Activated CD4-positive, alpha-beta memory T cell treated with anti-CD3 and anti-CD28 coated beads for 36 hours (primary cell): ENCODE measurements at places on chromosomes 5 and 9. TPM values are rescaled to one million over a fixed set of nuclear protein-coding genes. Genes with fewer than 3 reads are reported as not detected.

Gene PCDHB7
- total RNA-seq = not detected

Gene PTGES2
- total RNA-seq = 43.6 TPM

Gene FOXD4L4
- total RNA-seq = not detected

Gene SLC45A2
- not detected for total RNA-seq

Gene MELK
- 68.4 TPM for total RNA-seq

Gene DDX4
- not detected for total RNA-seq

Gene C9
- not detected for total RNA-seq

Gene SPINK4
- total RNA-seq = not detected

Gene PCDHGA2
- total RNA-seq = not detected

Gene FAM169A
- 10.4 TPM for total RNA-seq

Gene CBY3
- total RNA-seq = 0.67 TPM

Gene DND1
- total RNA-seq = 2.3 TPM

Gene SPATA31A3
- total RNA-seq = not detected

Gene ANKRD31
- total RNA-seq = 0.29 TPM

Gene ANKDD1B
- not detected for total RNA-seq

Gene ARSI
- not detected for total RNA-seq

Gene UBE2B
- total RNA-seq = 124 TPM

Gene TRIM36
- not detected for total RNA-seq

Gene RACK1
- 2,697 TPM for total RNA-seq

Gene ARL14EPL
- total RNA-seq = not detected

Gene SURF6
- 16.9 TPM for total RNA-seq

Gene GDF9
- 0.73 TPM for total RNA-seq

Gene LRRC19
- not detected for total RNA-seq

Gene GRM6
- not detected for total RNA-seq

Gene CNTFR
- total RNA-seq = not detected

Gene F2RL1
- total RNA-seq = 2.3 TPM

Gene GLRA1
- not detected for total RNA-seq

Gene TDRD7
- 12.3 TPM for total RNA-seq

Gene FAM153A
- total RNA-seq = 33.7 TPM

Gene BARX1
- total RNA-seq = 0.43 TPM

Gene INSL6
- not detected for total RNA-seq

Gene ZNF782
- total RNA-seq = 3.2 TPM

Gene PTGES
- not detected for total RNA-seq

Gene FOXD1
- 0.46 TPM for total RNA-seq

Gene ZNF879
- total RNA-seq = 2.4 TPM

Gene IFNA13
- not detected for total RNA-seq

Gene LHX3
- not detected for total RNA-seq

Gene IL13
- total RNA-seq = 14.9 TPM

Gene NME5
- not detected for total RNA-seq

Gene TRIP13
- total RNA-seq = 32.4 TPM

Gene AQP7
- 0.12 TPM for total RNA-seq

Gene MRNIP
- 19.8 TPM for total RNA-seq

Gene ADAMTS16
- total RNA-seq = not detected

Gene SPINK1
- total RNA-seq = not detected

Gene NUTM2G
- total RNA-seq = not detected

Gene DBH
- total RNA-seq = not detected

Gene CDO1
- total RNA-seq = 0.34 TPM

Gene PLCXD3
- total RNA-seq = not detected

Gene NMUR2
- not detected for total RNA-seq

Gene CFAP77
- total RNA-seq = not detected

Gene CCDC171
- total RNA-seq = 2.7 TPM

Gene RLN2
- 4.6 TPM for total RNA-seq

Gene PCDHB5
- total RNA-seq = not detected

Gene ISL1
- total RNA-seq = not detected

Gene DIPK1B
- not detected for total RNA-seq

Gene C5
- 2.5 TPM for total RNA-seq

Gene IL11RA
- 19.3 TPM for total RNA-seq

Gene PCDHB12
- not detected for total RNA-seq
